ENCODE measurements at places on chromosomes 3 and 15.
A peak's percentile ranks its signal among the peaks of the same experiment; 100 is the strongest.

- DNase-seq, result no peak
Observed at GRCh38 chr15:81728726-81729125, 317.1 kb downstream of the MEX3B start.

DNA sequence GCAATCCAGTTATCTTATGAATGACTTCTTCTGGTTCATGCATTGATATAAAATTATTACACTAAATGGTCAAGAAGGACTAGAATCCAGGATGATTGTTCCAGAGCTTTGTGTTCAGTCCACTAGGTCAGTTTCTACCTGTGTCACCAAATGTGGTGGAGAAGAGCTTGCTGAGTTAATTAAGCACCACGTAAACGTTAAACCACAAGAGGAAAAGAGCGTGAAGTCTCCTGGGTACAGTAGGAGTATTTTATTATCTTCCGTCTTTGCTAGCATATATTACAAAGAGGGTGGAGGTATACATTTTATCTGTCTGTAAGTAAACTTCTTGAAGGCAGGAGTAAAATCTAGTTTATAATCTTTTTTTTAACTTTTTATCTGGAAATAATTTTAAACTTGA lies 23.5 kb downstream of the CHP1 start:
- no peak for DNase-seq

DNA sequence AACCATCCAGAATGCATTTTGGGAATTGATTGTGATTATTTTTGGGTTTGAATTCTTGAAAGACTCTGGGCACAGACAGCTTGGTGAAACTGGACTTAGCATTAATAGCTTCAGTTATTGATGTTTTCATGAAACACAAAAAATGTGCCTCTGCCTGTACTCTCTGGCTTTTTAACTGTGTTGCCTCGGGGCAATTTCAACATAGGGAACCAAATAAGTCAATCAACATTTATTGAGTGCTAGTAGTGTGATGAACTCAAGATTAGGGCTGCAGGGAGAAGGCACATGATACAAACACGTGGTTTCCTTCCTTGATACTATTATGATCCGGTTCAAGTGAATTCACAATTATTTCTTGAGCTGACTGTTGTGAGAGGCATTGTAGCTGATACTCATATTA lies 50.8 kb downstream of the UNC13C start:
- peak; percentile 29 for DNase-seq

- DNase-seq, result no peak
Observed at GRCh38 chr15:63364399-63365272, 17.0 kb downstream of the CA12 start.

- DNase-seq, result no peak
Observed at GRCh38 chr3:107690522-107691138, 167.9 kb downstream of the BBX start.

- DNase-seq, result peak; percentile 16
Observed at GRCh38 chr3:10398341-10398740, 77.4 kb upstream of the SEC13 start.

DNA sequence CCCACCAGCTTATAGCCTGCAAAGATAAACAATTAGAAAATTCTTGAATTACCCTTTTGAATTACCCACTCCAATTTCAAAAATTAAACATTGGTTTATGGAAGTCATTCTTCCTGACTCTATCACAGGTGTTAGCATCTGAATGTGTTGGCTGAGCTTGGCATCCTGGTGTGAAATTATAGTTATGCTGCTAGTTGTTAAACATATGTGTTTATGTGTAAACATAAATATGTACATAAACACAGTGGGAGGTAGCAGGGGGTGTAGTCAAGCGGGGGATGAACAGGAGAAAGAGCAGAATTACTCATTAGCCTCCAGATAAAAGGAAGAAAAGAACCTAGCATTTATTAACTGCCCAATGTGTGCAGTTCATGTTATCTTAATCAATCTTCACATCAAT lies 530.2 kb downstream of the MCTP2 start:
- no peak for DNase-seq

DNA sequence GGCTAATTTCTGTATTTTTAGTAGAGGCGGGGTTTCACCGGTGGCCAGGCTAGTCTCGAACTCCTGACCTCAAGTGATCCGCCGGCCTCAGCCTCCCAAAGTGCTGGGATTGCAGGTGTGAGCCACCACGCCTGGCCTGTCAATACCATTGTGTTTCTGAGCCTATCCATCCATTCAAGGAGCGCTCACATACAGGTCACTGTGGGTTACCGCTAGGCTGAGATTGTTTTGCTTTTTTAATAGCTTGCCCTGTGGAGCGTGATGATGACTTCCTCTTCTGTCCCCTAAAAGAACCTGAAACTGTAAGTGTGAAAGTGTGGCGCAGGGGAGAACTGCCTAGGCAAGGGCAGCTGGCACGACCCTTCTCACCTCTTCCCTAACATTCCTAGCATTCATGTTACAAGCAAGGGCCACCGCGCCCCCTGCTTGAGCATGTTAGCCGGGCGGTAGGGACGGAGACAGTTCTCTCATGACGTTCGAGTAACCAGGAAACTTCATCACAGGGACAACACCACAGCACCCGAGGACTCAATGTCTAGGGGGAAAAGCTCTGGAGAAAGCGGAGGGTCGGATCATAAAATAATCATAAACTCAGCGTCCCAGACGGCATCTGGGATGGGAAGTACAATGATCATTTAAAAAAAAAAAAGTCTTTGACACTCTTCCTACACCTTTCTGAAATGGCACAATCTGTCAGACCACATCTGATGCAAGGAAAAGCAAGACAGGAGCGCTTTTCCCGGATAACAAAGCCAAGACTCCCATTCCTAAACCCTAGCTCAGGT lies 790 bp downstream of the LAMP3 start:
- no peak for DNase-seq

DNA sequence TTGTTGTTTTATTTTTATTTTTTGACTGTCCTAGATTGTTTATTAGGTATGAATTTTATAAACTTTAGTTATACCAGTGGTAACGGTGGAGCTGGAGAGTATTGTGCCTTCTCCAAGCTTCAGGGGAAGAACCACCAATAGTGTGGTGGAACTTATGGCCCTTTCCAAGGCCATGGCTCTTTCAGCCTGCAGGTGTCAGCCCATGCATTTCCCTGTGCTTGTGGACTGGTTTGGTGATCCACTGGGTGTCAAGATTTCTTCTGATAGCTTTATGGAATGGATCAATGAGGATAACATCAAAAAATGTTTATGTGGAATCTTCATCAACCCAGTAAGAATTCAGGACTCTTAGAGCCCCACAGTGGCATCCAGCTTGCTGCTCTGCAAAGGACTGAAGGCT lies 19.2 kb upstream of the SCAMP5 start:
- no peak for DNase-seq

- no peak for DNase-seq
Observed at GRCh38 chr3:160768031-160768430, 12.0 kb downstream of the PPM1L start.

GRCh38 chr3:174957081-174957480 lies 97.9 kb downstream of the NAALADL2 start:
- no peak for DNase-seq

- no peak for DNase-seq
Observed at GRCh38 chr3:156615592-156616173, 58.7 kb upstream of the TIPARP start.

DNA sequence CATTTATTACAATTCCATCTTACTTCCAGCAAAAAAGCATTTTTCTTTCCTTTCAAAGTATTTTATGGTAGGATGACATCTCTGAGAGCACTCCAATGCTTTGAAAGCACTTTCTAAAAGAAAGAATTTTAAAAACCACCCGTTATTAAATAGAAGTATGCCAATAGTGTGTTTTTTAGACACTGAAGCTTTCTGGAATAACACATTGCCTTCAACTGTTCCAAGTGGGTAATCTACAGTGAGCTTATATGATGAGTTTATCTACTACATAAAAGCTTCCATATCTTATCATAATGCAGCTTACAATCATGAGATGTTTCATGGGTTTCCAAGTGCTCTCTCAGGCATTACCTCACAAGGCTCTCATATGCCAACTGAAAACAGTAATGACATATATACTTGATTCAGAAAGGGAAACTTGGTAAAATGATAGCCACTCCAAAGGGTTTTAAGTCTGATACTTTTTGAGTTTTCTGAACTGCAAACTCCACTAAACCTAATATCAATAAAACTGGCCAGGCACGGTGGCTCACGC lies 14.1 kb downstream of the CMTM6 start:
- no peak for DNase-seq

- DNase-seq, result no peak
Observed at GRCh38 chr3:8557298-8557697, 55.7 kb downstream of the LMCD1 start.

DNA sequence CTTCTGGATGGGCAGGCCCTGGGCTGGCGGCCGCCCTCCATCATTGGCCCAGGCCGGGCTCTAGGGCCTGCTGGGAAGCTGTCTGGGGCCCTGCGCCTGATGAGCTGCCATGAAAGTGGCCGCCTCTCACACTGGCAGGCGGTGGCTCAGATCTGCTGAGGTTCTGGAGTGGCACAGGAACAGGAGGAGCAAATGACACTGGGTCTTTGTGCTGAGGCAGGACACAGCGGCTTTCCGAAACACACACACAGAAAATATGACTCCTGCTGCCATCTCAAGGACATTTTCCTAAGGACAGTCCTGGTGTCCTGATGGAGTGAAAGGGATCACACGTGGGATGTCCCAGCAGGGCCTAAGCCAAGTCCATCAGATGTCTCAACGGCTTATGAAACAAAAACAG lies 103.5 kb downstream of the NUP210 start:
- no peak for DNase-seq

GRCh38 chr3:23836536-23837230 lies 30.9 kb downstream of the UBE2E1 start:
- DNase-seq, result no peak

DNA sequence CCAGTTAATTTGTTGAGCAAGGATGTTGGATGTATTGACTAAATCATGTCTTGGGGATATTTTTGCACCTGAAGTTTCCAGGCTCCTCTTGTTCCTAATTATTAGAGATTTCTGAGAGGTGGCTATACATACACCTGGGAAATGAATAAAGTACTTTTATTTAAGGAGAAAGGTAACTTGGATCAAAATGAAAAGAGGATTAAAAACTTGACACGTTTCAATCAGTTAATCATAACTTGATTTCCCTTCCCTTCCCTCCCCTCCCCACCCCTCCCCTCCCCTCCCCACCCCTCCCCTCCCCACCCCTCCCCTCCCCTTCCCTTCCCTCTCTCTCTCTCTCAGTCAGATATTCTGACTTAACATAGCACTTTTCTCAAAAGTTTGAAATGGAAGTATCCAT lies 126.3 kb downstream of the KCNH8 start:
- DNase-seq, result no peak

GRCh38 chr3:151075869-151076562 lies 9.4 kb upstream of the MED12L start:
- DNase-seq, result no peak

- peak; percentile 94 for DNase-seq
Observed at GRCh38 chr15:75758071-75758872, 45.6 kb upstream of the CSPG4 start.

GRCh38 chr15:68783226-68784058 lies 37.3 kb downstream of the ANP32A start:
- peak; percentile 55 for DNase-seq

- no peak for DNase-seq
Observed at GRCh38 chr15:85412066-85412465, 31.7 kb downstream of the AKAP13 start.

DNA sequence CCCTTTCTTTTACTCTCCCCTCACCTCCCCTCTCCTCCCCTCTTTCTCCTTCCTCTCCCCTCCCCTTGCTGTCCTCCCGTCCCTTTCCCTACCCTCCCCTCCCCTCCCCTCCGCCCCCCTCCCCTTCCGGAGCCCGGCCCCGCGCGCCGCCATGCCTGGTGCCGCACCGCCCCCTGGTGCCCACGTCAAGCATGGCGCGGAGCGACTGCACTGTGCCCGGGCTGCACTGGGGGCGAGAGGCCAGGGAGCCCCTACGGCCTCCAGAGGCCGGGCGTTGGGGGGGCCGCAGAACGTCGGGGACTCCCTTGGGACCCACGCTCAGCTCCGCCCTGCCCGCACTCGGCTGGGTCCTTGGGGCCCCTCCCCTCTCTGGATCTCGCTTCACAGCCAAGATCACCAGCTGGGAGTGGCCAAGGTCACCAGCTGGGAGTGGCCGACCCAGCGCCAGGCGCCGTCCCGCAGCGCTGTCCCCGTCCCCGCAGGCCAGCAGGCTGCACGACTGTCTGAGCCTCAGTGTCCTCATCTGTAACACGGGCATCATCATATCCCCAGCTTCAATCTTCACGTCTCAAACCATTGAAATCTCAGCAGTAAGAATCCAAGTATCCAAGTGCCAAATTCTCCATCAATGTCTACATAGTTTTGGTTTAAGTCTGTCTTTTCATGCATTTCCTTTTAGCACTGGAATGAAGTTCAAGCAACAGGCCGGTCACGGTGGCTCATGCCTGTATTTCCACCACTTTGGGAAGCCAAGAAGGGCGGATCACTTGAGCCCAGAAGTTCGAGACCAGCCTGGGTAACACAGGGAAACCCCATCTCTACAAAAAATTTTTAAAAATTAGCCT lies 42.5 kb downstream of the TPRA1 start:
- peak; percentile 89 for DNase-seq

DNA sequence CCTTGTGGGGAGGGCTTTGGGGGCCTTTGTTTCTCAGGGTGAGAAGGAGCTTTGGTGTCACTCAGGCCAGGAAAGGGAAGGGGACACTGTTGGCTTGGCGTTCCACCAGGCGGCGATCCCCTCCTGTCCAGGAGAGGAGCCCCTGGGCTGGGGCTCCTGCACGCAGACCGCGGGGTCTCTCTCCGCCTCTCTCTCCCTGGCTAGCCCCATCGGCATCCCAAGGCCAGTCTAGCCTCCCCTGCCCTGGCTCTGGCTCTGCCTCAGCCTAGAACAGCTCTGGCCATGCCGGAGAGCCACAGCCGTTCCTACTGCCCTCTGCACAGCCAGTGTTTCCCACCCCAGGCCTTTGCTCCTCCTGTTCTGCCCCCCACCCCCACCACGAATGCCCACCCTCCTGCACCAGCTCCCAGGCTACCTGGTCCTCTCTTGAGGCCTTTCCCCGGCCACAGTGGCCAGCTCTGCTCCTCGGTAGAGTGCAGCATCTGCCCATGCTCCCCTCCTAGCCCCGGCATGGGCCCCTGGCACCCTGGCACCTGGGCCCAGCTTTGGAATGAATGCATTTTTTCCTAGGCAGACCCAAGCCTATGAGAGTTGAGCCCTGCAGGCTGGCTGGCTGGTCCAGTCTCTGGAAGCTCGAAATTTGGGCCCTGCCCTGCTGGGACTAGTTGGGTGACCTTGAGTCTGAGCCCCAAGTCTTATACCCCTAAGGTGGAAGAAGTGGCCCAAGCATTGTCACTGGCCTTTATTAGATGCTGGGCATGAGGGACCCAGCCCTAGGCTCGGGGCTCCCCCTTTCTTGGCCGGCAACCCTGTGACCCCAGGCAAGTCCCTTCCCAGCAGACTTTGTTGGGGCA lies 2.4 kb downstream of the PLXNA1 start:
- DNase-seq, result peak; percentile 76

DNA sequence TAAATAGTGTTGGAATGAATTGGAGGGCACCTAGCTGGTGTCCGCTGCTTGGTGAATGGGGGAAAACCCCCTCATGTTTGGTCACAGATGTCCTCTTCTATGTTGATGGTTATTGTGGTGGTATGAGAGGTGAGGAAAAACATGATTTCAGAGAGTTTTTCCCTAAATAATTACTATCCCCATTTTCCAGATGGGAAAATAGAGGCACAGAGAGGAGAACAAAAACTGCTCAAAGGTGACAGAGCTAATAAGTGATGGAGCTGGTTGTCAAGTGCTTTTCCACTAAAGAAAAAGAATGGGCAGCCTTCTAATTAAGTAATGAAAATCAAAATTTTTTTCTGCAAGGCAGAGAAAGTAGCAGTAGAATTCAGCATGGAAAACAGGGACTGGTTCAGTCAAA lies 30.2 kb upstream of the CFAP161 start:
- DNase-seq, result no peak

Data from BE2C (cell line).